ENCODE measurements at places on chromosomes 16 and 17.

GRCh38 chr17:78771758-78772382 lies 10.2 kb downstream of the CYTH1 start:
- no peak for DNase-seq

DNA sequence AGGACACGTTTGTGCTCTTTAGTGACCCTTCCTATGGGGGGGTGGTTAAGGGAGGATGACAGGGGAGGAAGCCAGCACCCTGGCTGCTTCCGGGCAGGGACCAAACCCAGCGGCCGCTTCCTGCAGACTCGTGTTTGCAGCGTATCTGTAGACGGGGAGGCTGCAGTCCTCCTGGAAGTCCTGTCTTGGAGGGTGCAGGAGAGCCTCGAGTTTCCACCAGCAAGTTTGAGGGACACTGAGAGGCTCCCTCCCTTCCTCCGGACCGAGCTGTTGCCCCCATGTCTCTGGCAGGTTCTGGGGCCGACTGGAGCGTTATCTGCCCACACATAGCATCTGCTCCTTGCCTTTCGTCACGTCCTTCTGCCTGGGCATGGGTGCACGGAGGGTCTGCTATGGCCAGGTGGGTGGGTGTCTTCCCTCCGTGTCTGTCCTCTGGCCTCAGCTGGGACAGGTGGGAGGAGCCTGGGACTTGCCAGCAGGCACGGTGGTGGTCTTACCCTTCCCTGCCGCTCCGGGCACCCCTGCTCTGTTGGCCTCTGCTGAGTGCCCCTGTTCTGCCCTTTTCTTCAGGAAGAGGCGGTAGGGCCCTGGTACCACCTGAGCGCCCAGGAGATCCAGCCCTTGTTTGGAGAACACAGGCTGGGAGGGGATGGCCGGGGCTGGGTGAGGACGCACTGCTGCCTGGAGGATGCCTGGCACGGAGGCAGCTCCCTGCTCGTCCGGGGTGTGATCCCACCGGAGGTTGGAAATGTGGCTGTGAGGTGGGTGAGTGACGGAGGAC lies 8.8 kb downstream of the ENGASE start:
- DNase-seq, result no peak

DNA sequence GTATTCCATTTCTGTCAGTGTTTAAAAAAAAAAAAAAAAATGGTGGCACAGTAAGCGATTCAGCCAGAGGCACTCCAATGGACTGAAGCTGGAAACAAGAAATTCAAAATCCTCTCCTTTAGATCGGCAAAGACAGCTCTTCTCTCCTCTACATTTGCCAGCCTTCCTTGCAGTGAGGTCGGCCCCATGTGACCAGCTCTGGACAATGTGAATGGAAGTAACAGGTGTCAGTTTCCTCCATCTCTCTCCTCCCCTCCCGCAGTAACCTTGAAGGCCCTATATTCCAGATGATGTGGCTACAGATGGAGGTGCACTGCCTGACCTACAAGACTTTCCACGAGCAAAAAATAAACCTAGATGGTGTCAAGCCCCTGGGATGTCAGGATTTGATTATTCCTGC lies 15.0 kb downstream of the CUEDC1 start:
- no peak for DNase-seq

DNA sequence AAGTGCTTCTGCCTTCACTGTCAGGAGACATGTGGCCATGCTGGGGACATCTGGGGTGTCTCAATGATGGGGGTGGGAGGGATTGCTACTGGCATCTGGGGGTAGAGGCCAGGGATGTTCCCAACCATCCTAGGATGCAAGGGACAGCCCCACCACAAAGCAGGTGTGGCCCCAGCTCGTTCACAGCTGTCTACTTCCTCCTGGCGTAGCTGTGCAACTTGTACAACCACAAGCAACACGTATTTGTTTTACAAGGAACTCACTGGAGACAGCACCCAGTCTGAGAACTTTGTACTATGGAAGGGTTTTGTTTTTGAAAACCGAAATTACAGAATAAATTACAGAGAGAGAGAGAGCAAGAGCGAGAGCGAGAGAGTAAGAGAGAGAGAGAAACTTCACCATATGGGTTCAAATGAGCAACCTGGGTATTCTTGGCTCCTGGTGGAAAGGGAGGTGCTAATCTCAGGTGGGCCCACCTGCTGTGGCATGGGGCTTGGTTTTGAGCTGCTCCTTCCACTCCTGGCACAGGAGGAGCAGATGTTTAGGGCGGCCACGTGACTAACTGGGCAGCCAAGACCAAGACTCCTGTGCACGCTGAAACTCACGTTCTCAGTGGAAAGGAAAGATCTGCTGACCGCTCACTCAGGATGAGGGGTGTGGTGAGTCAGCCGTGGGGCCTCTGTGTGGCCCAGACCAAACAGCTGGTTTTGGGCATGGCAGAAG lies 17.5 kb upstream of the TNFRSF13B start:
- DNase-seq, result no peak

- DNase-seq, result no peak
Measured at GRCh38 chr17:9414471-9414870, 161.1 kb downstream of the STX8 start.
